ENCODE measurements at places on chromosomes 4 and X.

GRCh38 chrX:23752740-23753415, 9.8 kb upstream of the ACOT9 start:
- no peak for DNase-seq

DNA sequence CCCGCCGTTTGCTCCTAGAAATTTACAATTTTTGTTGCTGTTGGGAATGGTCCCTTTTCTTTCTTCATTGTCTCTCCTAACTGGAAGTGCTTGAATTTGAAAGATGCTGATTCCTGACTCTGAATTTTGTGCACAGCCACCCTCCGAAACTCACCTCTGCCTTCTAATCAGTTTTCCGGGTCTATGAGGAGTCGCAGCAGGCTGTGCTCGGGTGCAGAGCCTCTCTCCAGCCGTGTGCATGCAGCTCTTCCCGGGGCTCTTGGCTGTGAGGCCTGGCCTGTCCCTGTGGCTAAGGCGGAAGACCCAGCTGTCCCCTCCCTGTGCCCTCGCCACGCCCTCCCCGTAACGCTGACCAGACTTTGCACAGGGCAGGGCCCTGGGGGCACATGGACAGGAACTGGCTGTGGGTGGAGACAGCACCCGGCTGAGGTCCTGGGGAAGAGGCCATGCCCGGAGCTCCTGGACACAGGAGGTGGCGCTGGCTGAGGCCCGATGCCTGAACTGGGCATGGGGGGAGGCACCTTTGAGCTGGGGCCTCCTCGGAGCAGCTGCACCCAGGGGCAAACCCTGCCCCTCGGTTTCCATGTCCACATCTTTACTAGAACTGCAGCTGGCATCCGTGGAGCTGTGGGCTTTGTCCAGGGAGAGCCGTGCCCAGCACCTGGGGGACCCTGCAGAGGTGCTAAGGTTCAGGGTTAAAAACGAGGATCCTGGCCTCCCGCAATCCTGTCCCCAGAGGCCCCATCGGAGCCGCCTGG, 32.6 kb upstream of the SPON2 start:
- no peak for DNase-seq

DNA sequence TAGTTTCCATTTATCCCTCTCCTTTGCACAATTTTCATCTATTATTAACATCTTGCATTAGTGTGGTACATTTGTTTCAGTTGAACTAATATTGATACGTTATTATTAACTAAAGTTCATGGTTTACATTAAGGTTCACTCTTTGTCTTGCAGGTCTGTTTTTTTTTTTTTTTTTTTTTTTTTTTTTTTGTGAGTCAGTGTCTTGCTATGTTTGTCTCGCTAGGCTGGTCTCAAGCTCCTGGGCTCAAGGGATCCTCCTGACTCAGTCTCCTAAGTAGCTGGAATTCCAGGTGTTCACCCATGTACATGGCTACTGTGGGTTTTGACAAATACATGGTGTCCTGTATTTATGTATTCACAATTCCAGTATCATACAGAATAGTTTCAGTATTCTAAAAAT, 6.8 kb downstream of the TBC1D19 start:
- no peak for DNase-seq

DNA sequence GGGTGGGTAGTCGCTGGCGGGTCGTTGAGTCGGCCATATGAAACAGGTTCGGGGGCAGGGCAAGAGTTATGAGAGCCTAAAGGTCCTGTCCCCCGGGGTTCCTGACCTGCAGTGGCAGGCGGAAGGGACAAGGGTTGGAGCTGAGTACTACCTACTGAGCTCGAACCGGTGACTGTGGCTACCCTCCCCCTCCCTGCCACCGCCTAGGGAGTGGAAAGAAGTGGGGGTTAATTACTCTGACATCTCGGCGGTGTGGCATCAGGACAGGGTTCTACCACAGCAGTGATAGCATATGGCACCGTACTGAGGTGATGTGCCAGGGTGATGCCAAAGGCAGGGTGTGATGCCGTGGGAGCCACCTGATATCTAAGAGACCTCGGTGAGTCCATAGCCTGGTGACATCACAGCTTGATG, 307 bp downstream of the ATG4A start:
- DNase-seq: no peak

DNA sequence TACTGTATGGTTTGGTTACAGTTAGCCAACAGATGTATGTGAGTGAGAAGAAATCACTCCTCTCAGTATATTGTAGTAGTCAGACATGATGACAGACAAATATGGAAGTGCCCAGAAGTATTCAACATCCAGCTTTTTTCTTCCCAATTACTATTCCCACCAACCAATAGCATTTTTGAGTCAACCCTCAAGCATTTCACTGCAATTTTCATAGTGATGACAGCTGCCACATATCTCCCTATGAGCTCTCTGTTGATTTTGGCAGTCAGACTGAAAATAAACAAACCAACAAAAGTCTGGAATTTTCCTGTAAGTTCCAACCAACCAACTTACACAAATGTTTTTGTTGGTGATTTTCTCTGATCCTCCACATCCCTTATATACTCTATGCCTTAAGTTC, 8.2 kb upstream of the TRAM1L1 start:
- DNase-seq: no peak

DNA sequence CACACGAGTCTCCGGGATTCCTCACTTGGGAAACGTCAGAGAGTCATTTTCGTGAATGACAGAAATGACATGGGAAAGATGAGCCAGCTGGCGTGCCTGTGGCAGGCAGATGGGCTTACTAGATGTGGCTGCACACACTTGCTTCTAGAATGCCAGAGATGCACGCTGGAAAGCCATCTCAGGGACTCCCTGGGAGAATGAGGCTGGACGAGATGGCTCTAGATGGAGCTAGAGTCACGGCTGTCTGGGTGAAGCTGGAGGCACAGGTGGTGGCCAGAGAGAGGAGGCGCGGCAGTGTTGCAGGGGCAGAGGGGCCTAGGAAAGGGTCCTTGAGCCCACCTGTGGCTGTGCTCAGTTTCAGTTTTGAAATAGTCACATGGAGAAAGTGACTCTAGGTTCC, 26.0 kb downstream of the TKTL1 start:
- no peak for DNase-seq

- DNase-seq: no peak
These were observed 197.6 kb downstream of the CPXCR1 start for GRCh38 chrX:88944661-88945060.

DNA sequence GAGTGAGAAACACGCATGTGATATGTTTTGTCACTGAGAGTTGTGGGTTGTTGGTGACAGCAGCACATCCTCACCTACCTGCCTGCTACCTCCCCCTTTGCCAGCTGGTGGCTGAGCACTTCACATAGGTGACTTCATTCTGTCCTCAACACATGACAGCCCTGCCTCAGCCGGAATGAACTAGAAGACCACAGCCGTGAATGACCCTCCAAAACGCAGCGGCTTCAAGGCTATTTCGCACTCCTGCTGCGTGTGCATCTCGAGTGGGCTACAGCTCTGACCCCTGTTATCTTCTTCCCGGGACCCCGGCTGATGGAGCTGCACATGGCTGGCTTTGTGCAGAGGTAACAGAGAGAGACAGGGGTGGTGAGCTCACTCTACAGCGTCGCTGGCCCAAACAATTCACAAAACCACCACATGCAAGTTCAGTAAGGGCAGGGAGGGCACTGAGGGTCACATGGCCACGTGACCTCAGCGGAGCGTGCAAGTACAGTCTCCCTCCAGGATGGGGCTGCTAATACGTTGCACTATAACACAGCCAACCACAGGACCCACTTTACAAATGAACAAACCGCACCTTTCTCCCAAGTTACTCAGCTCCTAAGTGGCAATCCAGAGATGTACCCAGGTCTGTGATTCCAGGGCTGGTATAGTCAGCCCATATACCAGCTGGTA, 6.3 kb upstream of the PPP2R2C start:
- no peak for DNase-seq

GRCh38 chr4:97987019-97987648, 156.1 kb downstream of the STPG2 start:
- peak; percentile 8 for DNase-seq

GRCh38 chr4:22235698-22236097, 280.2 kb downstream of the ADGRA3 start:
- no peak for DNase-seq

- no peak for DNase-seq
These were observed 222.6 kb downstream of the NDST4 start for GRCh38 chr4:114890773-114891172.
